PC-3 (cell line): ENCODE measurements at places on chromosomes 11 and 22. TPM values are rescaled to one million over a fixed set of nuclear protein-coding genes. Genes with fewer than 3 reads are reported as not detected.

The BRSK2 gene
- total RNA-seq: 1.2 and 2.8 TPM in 2 replicates

The ART1 gene
- not detected in 2 replicates for total RNA-seq

The RGL4 gene
- total RNA-seq: not detected in 2 replicates

The MAPK8IP2 gene
- total RNA-seq: 1.2 and 1.5 TPM in 2 replicates

The CPT1B gene
- total RNA-seq: 13.1 and 17.5 TPM in 2 replicates

The CCDC179 gene
- total RNA-seq: not detected in 2 replicates

The SEPTIN3 gene
- total RNA-seq: 1.2 and 3.6 TPM in 2 replicates

The FAM168A gene
- total RNA-seq: 24.5 and 27.8 TPM in 2 replicates

The GRAP2 gene
- 0.52 TPM in 1 of 2 replicates, not detected in the other for total RNA-seq

The RANBP1 gene
- 356 and 411 TPM in 2 replicates for total RNA-seq

The CSNK2A3 gene
- total RNA-seq: 0.75 and 2.3 TPM in 2 replicates

The APOC3 gene
- total RNA-seq: not detected in 2 replicates

The GLYAT gene
- total RNA-seq: not detected in 2 replicates

The NAV2 gene
- total RNA-seq: 10.4 and 14.9 TPM in 2 replicates
